Inflammatory macrophage treated with lipopolysaccharide for 4 hours (primary cell): ENCODE measurements at places on chromosomes 3 and 15.
A peak's percentile ranks its signal among the peaks of the same experiment; 100 is the strongest.

GRCh38 chr3:14145236-14145635 is 20.4 kb downstream of the TMEM43 start:
- no peak for DNase-seq

DNA sequence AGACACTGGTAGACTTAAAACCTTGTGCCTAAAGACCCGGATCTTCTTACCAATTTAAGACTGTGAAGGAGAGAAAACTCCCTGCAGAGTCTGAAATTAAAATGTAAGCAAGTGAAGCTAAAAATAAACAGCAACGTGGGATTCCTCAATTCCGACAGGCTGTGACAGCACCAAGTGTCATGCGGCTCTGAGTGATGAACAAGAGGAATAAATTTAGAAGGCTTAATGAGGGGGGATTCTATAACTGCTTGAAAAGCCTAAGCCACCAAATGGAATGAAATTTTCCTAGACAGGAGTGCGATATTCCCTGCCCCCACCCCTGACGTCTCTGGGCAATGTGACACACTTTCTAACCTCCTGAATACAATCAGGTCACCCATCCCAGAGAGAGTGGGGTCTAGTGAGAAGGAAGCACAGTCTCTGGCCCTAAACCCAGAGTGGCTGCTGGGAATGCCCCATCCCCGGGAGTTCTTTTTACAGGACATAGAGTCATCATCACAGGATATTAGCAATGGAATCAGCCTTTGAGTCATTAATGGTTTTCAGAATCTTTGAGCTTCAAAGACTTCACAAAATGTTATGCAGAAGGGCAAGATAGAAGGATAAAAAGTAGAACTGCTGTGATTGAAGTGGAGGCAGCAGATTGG is 114.3 kb downstream of the EDEM1 start:
- peak; percentile 7 for DNase-seq

GRCh38 chr3:191301017-191301416 is 28.2 kb upstream of the CCDC50 start:
- DNase-seq, result peak; percentile 86

GRCh38 chr3:29637068-29637467 is 356.2 kb downstream of the RBMS3 start:
- no peak for DNase-seq

GRCh38 chr15:65032801-65033537 is 3.5 kb upstream of the MTFMT start:
- peak; percentile 66 for DNase-seq

DNA sequence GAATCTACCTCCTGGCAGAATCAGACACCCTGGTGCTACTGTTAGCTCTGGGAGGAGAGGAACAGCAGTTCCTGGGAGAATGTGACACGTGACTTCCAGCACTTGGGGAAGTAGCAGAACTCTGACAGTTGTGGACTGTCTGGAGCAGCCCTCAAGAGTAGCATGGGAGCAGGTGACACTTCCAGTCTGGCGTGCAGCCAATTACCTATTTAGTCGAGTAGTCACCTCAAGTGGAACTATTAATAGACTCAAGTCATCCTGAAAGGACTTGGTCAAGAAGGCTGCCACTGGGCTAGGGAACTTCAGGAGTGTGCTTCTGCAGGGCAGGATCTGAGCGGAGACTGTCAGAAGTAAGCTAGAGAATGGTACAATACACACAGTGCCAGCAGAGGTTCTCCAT is 62.3 kb downstream of the MTHFS start:
- peak; percentile 11 for DNase-seq

DNA sequence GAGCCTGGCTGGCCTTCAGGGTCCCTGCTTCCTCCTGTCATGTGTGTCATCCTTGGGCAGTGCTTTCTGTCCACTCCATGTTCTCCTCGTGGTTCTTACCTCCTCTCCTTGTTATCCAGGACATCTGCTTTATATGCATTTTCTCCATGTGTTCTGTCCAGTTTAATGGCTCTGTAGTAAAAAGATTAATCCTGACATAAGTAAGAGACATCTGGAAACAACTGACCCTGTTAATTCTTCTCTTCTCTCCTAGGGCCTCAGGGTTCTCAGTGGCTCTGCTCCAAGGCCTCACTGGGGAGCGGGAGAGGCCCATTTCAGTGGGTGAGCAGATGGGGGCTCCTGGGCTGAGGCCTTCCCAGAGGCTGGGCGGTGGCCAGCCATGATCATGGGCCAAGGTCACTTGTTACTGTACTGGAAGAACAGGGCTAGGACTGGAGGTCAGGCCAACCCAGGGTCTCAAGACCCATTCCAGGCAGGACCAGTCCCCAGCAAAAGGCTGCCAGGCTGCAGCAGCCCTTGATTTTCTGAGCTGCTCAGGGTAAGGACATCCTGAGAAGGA is 20.2 kb upstream of the CDCP1 start:
- no peak for DNase-seq

DNA sequence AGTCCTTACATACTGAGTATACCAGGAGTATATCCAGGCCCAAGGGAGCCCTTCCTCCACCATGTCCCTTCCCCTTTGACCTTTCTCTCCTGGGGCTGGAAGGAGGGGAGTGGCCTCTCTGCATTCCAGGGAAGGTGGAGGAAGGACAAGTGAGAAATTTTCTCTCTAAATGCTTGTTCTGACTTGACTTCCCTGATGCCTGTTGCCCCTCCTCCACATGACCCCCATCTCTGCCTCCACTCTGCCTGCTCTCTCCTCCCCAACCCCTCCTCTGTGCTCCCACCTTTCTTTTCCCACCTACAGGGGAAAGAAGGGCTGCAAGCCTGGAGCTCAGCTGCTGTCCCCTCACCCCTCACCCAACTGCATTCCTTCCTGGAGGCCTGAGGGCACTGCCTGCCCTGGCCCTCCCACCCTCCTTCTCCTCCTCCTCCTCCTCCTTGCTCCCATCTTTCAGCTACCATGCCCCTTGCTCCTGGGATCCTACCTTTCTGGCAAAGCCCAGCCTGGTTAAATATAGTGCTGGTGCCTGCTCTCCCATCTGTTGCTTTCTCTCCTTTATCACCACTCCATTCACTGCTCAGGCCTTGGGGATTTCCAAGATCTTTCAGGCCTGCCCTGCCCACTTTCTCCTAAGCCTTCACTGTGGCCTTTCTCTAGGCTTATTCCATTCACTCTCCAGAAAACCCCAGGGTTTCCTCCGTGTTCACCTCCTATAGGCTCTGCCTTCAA is 8.5 kb upstream of the DAG1 start:
- DNase-seq, result no peak

DNA sequence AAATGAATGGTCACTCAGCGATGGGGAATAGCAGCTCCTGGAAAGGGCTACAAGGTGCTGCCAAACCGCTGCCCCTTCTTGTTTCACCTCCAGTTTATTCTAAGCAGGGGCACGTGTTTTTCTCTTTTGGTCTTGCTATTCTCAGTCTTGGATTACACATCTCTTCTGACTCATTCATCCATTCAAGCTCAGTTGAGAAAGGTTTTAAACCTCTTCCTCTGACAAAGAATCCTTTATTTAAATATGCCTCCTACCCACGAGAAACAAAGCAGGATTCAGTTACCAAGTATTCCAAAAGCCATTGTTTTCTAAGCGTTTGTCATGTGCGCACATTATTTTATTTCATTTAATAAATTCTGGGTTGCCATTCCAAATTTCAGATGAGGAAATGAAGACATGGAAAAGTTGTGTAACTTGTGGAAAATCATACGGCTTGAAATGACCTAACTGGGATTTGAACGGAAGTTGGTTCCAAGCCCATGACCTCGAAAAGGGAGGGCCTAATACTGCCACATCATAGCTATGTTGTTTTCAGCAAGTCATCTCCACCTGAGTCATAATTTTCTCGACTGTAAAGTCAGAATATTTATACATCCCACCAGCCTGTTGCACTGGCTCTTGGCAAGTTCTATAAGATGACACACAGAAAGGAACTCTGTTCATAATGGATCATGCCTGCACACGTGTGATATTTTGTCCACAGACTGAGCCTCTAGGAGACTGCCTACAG is 292.0 kb upstream of the SLCO3A1 start:
- DNase-seq, result no peak

DNA sequence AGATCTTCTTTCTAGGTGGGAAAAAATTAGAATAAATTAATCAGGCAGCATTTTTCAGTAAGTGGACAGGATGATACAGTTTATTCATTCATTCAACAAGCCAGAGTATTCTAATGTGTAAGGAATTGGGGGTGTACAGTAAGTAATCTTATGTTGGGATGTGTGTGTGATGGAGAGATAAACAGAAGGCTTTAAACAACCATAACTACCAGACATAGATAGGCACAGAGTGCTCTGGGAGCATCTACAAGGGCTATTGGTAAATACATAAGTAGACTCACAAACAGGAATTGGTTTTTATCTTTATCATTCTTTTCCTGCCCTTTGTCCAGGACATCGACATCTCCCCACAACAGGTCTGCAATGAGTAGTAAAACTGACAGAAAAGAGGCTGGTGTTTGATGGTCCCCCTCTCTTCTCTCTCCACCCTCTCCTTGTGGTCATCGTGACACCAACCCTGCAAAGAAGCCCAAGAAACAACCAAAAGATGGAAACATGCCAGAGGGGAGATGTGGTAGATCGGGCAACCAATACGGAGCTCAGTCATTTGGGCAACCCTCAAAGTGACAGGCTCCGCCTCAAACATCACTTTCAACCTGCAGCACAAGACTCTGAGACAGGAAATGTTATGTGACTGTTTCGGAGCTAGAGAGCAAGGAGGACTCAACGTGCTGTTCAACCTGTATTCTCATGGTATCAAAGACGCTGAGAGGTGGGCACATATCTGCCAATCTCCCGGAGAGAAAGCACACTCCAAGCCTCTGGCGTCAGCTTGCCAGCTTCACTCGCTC is 28.7 kb upstream of the B3GNT5 start:
- DNase-seq, result no peak

DNA sequence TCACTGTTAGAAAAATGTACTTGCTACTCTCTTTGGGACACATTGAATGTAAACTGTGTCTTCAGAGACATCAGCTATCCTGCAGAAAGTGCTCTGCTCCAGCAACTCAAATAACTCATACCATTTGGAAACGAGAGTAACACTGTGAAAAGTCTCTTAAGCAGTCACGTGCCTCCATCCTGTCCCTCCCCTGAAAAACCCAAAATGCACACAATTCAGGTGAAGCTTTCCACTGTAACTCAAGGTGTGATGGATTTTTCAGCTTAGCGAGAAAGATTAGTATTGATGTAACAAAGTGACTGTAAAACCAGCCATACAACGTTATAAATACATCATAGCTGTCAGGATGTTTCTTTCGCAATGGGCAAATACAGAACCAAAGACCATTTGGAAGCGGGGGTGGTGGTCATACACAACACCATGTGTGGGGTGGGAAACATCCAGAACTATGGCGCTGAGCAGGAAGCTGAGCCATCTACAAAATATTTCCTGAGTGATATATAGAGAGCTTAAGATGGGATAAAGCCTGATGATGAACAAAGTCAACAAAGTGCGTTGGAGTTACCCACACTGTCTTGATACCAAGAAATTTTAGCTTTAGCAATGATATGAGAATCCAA is 332.3 kb downstream of the FOXP1 start:
- DNase-seq, result no peak

DNA sequence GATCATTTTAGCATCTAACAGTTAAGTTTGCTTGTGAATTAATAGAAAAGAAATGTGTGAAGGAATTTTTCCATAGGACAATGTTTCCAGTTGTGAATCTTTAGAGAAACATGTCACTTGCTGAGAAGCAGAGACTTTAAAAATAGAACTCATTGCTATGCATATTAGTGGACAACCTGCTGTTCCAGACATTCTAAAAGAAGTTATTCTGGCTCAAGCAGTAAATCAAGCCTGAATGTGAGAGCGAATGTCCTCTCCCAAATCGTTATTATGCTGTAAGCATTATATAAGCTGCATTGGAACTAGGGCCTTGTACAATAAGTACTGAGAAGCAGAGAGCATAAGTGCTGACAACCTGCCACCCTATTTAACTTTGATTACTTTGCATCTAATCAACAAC is 990.9 kb downstream of the PLOD2 start:
- no peak for DNase-seq

DNA sequence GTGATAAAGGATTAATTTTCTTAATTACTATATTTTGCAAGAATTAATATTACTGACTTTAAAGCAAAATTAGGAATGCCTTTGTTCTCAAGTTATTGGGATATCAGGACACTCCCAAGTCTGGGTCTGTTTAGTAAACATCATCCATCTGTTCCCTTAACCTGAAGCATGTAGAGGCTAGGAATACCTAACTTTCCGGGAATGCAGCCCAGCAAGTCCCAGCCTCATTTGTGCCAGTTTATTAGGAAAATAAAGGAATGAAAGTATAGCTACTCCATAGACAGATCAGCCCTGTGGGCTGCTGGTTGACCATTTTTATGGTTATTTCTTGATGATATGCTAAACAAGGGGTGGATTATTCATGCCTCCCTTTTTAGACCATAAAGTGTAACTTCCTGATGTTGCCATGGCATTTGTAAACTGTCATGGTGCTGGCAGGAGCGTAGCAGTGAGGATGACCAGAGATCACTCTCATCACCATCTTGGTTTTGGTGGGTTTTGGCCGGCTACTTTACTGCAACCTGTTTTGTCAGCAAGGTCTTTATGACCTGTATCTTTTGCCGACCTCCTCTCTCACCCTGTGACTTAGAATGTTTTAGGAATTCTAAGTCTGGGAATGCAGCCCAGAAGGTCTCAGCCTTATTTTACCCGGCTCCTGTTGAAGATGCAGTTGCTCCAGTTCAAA is 540.2 kb downstream of the NAALADL2 start:
- no peak for DNase-seq

DNA sequence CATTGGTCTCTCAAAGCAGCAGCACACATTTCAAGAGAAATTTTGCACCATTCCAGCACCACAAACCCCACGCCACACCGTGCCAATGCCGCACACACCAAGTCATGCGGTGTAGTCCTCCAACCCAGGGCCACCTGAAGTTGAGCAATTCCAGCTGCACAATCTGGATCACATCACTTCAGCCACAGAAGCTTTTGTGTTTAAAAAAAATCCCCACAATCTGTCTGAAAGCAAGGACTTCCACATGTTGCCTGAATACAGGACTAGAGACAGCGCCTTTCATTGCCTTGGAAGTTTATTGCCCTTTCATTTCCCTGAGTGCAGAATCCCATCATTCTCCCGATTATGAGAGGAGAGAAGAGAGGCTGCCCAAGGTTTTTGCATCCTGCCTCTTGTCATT is 175.6 kb upstream of the BCL6 start:
- DNase-seq, result no peak

DNA sequence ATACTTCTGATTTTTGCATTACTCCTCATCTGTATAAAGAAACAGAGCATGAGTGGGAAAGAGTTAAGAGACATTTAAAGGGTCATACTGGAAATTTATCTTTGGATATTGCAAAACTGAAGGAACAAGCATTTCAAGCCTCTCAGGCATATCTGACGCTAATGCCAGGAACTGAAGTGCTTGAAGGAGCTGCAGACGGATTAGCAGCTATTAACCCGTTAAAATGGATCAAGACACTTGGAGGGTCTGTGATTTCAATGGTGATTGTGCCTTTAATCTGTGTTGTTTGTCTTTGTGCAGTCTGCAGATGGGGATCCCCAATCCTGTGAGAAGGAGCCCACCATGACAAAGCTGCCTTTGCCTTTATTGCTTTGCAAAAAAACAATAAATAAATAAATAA is 202.5 kb upstream of the UBE3A start:
- DNase-seq, result no peak

- DNase-seq, result no peak
Measured at GRCh38 chr15:64152507-64153387, 1.2 kb downstream of the SNX22 start.

GRCh38 chr3:183638101-183638852 is 2.9 kb downstream of the KLHL24 start:
- peak; percentile 5 for DNase-seq
